ENCODE measurements at places on chromosomes 7 and 10.

DNA sequence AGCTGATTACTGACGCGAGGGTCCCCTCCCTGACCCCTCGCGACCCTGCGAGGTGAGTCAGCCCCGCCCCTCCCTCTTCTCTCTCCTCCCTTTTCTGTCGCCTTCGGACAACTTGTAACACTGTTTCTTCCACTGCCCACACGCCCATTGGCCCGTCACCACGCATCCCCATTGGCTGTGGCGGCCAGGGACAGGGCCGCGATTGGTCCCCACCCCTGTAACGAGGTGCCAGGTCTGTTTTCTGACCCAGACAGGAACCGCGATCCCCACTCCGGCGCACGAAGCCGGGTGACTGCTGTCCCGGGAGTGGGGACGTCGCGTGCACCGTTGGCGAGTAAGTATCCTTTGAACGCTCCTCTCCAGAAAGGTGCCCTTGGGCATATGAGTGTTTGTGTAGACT lies at the start of gene STRA8:
Gene STRA8, plus strand, starts transcription at position 269 of the 400 bp plus-strand sequence. CDS start 6,687 bp downstream, outside the sequence.
- no peak for DNase-seq

DNA sequence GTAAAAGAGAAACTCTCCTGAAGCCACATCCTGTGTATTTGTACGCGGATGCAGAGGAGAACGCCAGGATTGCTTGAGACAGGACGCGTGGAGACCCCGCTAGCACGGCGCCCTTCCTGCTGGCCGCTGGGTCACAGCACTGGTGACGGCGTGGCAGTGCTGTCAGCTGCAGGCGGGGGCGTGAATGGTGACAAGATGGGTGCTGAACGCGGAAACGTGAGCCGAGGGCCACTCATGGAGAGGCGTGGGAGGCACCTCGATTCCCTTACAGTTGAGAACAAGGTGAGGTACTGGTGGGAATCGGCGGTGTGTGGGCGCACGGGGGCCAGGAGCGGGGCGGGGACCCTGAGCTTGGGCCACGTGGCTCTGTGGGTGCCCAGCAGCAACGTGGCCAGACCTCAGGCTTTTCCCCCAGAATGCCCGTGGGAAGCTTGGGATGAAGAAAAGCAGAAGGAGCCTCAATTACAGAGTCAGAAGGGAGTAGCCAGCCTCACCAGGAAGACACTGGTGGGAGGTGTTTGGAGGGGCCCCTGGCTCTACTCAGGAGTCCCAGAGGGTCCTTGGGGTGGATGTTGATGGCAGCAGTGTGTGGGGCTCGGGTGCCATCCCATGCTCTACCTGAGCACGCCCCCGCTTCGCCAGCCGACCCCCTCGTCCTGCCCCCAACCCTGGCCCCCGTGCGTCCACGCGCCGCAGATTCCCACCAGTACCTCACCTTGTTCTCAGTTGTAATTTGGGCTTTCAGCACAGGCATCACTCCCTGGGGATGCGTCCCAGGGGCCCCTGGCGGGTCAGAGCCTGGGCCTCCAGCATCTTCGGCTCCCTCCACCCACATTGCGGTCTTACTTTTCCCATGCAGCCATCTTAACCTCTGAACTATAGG lies 208.4 kb upstream of the TCERG1L start:
- DNase-seq, result no peak

- DNase-seq, result no peak
These were observed 73.6 kb downstream of the EGFR start for GRCh38 chr7:55092186-55092974.

DNA sequence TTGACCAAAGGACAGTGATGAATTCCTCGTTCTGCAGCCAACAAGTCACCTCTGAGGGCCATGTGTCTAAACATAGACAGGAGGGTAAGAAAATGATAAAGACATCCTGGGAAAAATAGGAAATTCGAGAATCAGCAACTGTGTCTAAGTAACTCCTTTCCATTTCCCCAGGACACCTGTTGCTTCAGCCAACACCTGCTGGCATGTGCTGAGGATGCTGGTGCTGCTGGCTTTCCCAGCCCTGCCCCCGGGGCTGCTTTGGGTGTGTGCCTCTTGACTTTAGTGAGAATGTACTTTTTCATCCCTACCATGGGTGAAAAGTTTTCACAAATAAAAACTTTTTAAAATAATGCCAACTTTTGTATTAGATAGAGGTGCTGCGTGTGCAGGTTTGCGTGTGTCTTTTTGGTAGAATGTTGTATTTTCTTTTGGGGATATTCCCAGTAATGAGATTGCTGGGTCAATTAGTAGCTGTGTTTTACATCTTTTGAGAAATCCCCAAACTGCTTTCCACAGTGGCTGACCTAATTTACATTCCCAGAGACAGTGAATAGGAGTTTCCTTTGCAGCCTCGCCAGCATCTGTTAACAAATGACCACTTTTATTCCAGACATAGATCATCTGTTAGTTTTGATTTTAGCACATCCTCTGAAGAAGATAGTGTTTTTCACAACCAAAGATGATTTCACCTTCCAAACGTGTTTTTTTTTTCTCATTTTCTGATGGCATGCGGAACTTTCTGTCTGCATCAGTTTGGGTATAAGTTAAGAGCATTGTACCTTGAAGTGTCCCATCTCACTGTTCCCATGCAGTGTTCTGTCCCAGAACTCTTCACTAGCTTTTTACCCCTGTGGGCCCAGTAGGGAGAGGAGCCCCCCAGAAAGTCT lies 104.2 kb upstream of the ACBD5 start:
- no peak for DNase-seq

DNA sequence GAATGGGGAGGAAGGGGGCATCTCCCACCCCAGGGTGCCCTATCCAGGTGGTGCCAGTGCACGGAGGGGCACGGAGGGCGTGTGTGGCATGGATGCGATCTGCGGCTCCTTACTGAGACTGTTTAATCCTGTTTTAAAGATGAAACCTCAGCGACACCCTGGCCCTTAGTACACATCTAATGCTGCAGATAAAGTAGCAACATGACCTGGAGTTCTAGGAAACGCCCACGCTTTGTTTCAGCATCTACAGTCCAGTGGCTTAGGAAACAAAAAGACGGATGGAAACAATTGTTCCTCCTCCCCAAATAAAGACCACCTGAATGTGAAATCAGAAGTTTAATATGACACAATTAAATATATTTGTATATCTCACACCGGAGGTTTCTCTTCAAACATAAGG lies 201.9 kb downstream of the DNAJB6 start:
- no peak for DNase-seq

DNA sequence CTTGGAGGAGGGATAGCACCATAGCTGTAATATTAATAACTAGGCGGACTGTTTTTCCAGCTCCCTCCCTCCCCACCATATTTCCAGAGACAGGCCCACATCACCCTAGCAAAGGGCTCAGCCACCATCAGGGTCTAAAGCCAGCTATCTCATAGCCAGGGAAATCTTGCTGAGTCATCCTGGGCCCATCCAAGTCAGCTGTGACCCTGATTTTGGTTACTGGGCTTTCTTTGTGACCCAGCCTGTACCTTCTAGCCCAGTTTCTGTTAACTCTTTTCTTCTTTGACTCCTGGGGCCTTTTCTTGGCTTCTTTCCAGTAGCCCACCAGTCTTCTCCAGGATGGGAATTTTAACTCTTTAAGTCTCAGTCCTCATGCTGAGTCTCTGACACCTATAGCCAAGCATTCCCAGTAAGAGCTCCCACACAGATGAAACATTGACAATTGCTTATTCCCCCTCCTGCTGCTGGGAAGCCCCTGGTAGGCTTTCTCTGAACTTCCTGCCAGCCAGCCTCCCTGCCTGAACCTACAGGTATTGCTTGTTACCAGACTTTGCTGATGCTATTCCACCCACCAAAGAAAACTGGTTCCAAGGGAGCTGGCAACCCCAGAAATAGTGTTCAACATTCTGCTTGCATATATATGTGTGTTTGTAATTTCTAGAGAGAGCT lies 34.8 kb upstream of the ADO start:
- no peak for DNase-seq
